ENCODE measurements at places on chromosomes 3 and 15.

DNA sequence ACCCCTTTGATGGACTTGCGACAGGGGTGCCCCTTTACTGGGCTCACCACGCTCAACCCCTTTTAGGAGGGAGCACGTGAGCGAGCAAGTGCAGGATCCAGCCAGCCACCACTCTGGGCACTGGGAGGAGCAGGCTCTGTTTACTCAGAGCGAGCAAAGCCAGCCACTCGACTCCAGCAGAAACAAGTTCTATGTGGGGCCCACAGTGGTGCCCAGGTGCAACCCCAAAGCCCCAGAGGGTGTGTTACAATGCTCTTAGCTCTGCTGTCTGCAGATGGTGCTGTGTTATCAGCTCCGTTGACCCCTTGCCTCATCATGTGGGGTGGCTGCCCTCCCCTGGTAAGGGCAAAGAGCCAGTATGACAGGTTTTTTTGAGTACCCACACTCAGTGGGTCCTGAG, 120.3 kb upstream of the SUCLG2 start:
- no peak for DNase-seq

- DNase-seq = no peak
Observed at GRCh38 chr3:105888621-105889579, 20.1 kb upstream of the CBLB start.

DNA sequence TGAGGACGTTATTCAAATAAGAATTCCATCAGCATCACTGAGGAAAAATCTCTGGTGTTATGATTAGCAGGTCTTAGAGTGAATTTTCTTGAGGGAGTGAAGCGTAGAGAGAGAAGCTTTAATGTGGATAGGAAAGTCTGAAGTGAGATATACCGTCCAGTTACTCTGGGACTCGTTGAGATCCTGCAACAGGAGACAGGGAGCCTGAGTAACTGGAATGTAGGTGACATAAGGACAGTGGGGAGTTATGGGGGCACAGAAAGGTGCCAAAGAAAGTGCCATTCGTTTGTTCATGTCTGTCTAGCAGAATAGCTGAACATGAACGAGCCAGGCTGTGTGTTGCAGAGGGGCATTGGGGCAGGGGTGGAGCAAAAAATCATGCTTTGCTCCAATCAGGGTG, 9.4 kb upstream of the BUB1B start:
- no peak for DNase-seq

DNA sequence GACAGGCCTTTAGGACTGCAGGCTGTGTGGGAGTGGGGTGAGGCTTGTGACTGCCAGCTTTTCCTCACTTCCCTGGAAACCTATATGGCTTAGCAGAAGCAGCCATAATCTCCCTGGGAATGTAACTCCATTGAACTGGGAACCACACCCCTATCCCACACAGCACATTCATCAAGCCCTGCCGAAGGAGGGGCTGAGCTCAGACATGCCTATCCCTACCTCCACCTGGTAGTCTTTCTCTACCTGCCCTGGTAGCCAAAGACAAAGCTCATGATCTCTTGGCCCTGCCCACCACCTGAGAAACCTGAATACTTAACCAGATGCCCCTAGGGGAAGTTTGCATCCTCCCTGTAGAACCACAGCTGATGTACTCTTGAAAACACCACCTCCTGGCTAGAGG, 219.8 kb downstream of the UNC13C start:
- DNase-seq = no peak

GRCh38 chr3:73319179-73319769, 257.8 kb downstream of the EBLN2 start:
- DNase-seq = no peak

GRCh38 chr3:197168063-197168462, 130.3 kb downstream of the DLG1 start:
- no peak for DNase-seq

GRCh38 chr15:36332301-36332700, 247.1 kb upstream of the CDIN1 start:
- DNase-seq = no peak

DNA sequence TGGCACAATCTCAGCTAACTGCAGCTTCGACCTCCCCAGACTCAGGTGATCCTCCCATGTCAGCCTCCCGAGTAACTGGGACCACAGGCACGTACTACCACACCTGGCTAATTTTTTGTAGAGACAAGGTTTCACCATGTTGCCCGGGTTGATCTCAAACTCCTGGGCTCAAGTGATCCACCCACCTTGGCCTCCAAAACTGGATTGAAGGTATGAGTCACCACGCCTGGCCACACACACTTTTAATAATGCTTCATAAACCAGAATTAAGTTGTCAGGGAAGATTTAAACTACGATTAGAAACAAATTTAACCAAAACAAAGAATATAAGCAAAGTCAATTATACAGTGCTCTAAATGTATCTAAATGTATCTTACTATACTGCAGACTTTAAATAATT, 87.5 kb downstream of the LRRFIP2 start:
- DNase-seq = no peak

DNA sequence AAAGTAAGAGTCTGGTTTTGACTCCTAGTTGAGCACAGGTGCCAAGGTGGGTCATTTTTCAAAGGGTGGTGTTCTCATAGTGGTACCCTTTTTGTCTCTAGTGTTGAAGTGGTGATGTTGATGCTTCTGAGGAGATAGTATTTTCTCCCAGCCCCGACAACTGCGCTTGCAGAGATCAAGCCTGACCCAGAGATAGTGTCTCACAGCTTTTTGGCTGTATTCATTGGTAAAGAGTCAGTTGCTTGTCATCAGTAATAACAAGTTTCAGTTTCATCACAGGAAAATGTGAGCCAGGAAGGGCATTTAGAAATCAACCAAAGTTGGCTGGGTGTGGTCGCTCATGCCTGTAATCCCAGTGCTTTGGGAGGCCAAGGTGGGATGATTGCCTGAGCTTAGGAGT, 139.3 kb downstream of the NFKBIZ start:
- no peak for DNase-seq

- DNase-seq = no peak
Observed at GRCh38 chr3:118868051-118868450, 166.6 kb downstream of the IGSF11 start.

- no peak for DNase-seq
Observed at GRCh38 chr3:105911496-105911895, 42.7 kb upstream of the CBLB start.

- no peak for DNase-seq
Observed at GRCh38 chr3:139107424-139108252, 62.9 kb upstream of the PRR23C start.

- no peak for DNase-seq
Observed at GRCh38 chr15:81025721-81026370, 25.1 kb downstream of the TLNRD1 start.

- DNase-seq = no peak
Observed at GRCh38 chr15:23482764-23483489, 35.9 kb upstream of the GOLGA6L2 start.

- DNase-seq = no peak
Observed at GRCh38 chr3:59510576-59510975, 460.8 kb upstream of the CFAP20DC start.

GRCh38 chr3:106814231-106814630, 563.0 kb upstream of the CCDC54 start:
- DNase-seq = peak; percentile 27

DNA sequence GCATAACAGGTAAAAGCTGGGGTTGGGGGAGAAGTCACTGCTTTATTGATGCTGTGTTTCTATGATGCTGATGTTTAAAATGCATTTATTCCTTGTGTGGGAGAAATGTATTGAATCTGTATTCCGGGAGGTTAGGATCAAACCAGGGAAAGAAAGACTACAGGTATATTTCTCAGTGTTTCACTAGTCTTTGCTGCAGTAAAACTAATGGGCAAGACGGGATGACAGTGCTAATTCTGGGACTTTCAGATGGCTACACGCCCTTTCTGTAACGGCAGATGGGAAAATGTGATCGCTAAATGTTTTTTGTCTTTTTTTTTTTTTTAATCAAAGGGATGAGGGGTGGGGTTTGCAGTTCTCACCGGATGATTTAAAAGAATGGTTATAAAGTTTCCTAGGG, 393 bp downstream of the CNTN6 start:
- DNase-seq = no peak

GRCh38 chr3:13548696-13549622, at the start of gene FBLN2:
FBLN2 (plus strand) TSS chr3:13549125; CDS start chr3:13570356, 21,231 bp downstream.
- DNase-seq = peak; percentile 51

DNA sequence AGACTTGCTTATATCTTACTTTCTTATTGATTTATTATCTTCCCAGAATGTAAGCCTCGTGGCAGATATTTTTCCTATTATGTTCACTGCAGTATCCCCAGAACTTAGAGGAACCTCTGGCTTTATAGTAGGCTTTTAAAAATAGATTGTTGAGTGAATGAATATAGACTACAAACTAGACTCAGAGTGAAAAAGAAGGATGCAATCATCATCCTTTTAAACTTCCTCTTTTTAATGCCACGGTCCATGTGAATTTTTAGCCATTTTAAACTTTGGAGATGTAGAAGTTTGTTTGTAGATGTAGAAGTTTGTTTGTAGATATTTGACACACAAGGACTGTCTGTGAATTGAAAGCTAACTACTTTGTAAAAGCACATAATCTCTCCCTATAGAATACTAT, 7.2 kb upstream of the P2RY12 start:
- DNase-seq = no peak

- DNase-seq = no peak
Observed at GRCh38 chr3:102078854-102079808, 229.8 kb downstream of the NFKBIZ start.

- DNase-seq = no peak
Observed at GRCh38 chr15:49847423-49848281, 226.8 kb downstream of the DTWD1 start.

- DNase-seq = no peak
Observed at GRCh38 chr15:73724212-73724611, 28.9 kb downstream of the INSYN1 start.

DNA sequence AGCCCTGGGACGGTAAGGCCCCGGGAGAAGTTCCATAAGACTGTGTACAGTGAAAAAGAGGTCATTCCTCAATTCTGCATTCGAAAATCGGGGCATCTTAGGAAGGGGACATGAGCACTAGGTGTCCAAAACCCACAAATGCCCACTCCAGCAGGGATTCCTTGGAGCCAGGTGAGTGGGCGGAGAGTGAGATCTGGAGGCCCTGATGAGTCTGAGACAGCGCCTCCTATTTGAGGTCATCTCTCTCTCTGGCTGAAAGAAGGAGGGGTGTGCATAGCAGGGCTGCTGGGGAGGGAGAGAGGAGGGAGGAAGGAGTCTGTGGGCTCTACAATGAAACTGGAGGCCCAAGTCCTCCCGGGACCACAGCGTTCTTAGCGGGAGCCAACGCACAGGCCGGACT, 38.1 kb upstream of the LACTB start:
- DNase-seq = no peak

GRCh38 chr3:169085827-169086226, 577.7 kb downstream of the MECOM start:
- DNase-seq = no peak

GRCh38 chr3:58003093-58003492, 5.1 kb upstream of the FLNB start:
- DNase-seq = no peak

- no peak for DNase-seq
Observed at GRCh38 chr15:79192462-79193036, 90.0 kb upstream of the ANKRD34C start.

- DNase-seq = no peak
Observed at GRCh38 chr3:33834096-33834453, 35.6 kb downstream of the PDCD6IP start.

DNA sequence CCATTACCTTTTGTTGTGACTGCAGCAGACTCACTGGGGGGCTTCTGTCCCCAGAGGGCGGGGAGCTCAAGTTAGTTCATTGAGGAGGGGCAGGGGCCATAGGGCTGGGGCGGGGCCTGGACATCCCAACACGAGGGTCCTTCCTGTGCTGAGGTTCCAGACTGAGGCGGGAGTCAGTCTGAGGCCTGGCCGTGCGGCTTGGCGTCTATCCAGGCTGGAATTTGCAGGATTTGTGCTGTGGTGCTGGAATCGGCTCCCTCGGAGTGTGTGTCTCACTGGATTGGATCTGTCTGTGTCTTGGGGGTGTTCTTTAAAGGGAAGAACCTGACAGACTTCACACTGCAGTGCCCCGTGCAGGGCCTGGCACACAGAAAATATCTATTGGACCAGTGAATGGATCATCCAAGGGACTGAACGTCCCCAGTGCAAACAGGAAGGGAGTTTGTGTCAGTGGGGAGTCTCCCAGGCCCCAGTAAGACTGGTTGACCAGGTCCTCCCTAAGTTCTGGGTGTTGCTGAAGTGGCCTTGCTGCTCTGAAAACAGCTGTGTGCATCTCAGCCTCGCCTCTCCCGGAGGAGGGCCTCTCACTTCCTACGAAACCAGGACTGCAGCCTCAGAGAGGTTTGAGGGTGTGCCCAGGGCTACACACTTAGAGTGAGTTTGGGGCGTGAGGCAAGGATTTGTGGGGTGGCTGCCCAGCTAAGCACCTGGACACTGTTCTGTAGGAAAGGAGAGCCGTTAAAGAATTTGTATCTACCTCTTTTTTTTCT, 26.1 kb downstream of the GOLGA6L2 start:
- DNase-seq = no peak

DNA sequence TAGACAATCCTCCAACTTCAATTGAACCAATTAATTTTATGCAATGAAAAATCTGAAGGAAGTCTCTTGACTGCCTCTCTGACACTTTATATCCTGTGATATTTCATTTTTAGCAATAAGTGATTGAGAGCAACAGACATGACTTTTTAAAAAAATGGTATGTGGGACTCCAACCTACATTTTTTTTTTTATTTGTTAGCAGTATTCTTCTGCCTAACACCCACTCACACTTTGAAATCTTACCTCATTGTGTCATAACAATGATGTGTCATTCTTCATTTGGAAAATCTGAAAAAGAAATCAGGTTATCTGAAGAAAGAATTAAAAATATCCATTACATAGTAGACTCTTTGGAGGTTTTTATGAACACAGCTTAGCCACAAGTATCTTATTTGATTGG, 541.3 kb upstream of the KCNMB2 start:
- no peak for DNase-seq

DNA sequence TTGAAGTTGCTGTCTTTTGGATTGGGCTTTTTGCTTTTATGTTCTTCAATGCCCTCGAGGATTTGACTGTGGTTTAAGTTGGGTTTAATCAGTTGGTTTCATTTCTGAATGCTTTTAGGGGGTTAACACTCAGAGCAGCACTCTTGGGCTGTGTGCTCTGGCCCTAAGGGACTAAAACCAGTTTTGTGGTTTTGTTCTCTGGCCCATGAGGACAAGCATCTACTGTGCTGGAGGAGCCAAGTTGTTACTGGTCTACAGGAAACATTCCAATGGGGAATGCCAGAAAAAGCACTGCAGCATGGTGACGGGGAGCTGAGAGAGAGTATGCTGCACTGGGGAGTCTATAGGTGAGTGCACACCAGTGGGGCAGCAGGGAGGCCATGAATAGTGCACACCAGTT, 596.9 kb downstream of the ZBBX start:
- no peak for DNase-seq

GRCh38 chr3:111080413-111080812, 8.8 kb downstream of the NECTIN3 start:
- no peak for DNase-seq

DNA sequence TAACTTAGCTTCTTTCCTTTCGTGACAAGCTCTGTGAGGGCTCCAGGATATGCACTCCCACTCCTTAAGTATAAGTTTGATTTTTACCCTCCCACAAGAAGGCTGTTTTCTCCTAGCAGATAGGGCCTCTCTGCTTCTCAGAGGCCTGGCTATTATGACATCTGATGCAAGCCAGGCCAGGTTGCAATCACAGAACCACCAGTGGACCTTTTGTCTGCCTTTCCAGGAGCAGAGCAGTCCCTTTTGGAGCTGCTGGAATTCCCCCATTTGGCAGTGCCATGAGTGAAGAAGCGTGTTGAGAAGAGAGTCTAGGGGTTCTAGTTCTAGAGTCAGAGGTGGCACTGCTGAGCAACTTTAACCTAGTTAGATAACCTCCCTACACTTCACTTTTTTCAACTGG, 1004.3 kb upstream of the SEMA6D start:
- no peak for DNase-seq
